ENCODE measurements at places on chromosomes 13 and 19. TPM values are rescaled to one million over a fixed set of nuclear protein-coding genes. Genes with fewer than 3 reads are reported as not detected.
A peak's percentile ranks its signal among the peaks of the same experiment; 100 is the strongest.

CYP4F12 gene
- 8.8 TPM for total RNA-seq

GRCh38 chr19:8512115-8512967, 1.6 kb downstream of the ZNF414 start:
- H3K4me1 ChIP-seq, result peaks cover 8% of the 10 kb centered on the region
- no peaks in the 10 kb centered on the region for H3K36me3 ChIP-seq
- no peak for DNase-seq
- H3K27ac ChIP-seq, result peak overlapping the region; percentile 99
- H3K4me3 ChIP-seq, result peak overlapping the region; percentile 84
- no peaks in the 10 kb centered on the region for H3K27me3 ChIP-seq

DNA sequence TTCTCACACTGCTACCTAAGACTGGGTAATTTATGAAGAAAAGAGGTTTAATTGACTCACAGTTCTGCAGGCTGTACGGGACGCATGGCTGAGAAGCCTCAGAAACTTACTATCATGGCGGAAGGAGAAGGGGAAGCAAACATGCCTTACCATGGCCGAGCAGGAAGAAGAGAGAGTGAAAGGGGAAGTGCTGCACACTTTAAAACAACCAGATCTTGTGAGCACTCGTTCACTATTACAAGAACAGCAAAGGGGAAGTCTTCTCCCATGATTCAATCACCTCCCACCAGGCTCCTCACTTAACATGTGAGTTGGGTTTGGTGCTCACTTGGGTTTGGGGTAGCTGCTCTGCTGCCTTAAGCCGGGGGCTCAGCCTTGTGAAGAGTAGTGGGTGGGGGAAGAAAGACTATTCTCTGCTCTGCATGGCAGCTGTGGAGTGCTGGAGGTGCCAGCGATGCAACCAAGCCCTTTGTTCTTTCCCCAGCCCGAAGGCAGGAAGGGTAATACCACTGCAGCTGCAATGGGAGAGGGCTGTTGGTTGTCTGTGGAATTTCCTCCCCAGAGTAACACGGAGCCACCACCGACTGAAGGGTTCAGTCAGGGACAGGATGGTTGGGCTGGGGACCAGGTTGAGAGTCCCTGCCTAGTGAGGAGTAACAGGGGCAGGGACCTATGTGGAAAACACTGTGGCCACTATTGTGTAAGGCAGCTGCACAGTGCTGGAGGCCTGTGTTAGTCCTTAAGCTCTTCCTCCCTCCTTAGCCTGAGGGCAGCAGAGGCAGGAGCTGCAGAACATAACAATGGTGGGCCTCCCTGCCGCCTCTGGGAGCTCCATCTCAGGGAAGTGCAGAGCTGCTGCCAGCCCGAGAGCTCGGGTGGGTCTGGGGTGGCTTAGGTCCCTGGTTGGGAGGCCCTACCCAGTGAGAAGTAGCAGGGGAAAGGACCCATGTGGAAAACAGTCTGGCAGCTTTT, 1262.5 kb downstream of the EFNB2 start:
- no peaks in the 10 kb centered on the region for H3K36me3 ChIP-seq
- no peak overlapping the region for H3K27ac ChIP-seq
- H3K4me3 ChIP-seq, result no peak overlapping the region
- no peaks in the 10 kb centered on the region for H3K27me3 ChIP-seq

DNA sequence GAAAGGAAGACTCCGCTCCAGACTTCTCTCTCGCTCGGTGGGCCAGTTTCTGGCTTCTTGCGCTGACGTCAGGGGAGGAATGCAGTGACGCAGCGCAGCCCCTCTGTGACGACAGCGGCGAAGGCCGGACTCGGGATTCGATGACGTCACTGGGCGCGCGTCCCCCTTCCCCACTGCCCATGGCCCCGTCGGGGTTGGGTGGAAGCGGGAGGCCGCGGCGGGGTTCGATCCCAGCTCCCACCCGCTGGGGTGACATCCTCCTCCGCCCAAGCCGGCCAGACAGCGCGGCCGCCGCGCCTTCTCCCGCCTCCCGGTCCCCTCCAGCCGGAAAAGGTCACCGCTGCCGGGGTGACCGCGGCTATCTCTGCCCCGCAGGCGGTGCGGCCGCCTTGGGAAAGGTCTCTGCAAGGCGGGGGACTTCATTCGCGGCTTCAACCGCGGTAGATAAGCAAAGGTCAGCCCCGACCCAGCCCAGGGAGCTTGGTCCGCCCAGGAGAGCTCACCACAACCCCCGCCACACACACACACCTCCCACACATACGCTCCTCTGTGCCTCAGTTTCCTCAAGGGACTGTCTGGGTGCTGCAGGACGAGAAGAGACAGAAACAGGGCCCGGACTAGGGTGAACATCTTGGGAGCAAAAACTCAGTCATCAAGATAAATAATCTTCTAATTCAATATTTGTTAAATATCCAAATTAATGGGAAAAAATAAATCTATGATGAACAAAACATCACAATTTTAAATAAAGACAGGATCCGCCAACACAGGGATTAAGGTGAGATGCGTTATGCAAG, 844 bp upstream of the RFX1 start:
- peak; percentile 84 for DNase-seq
- H3K4me1 ChIP-seq, result no peaks in the 10 kb centered on the region
- H3K27ac ChIP-seq, result peak overlapping the region; percentile 99
- no peaks in the 10 kb centered on the region for H3K36me3 ChIP-seq

- no peak overlapping the region for H3K4me3 ChIP-seq
- H3K4me1 ChIP-seq, result no peaks in the 10 kb centered on the region
- H3K27ac ChIP-seq, result no peak overlapping the region
- no peak for DNase-seq
- no peaks in the 10 kb centered on the region for H3K27me3 ChIP-seq
These were observed 59.7 kb downstream of the DLEU7 start for GRCh38 chr13:50783717-50784290.

DNA sequence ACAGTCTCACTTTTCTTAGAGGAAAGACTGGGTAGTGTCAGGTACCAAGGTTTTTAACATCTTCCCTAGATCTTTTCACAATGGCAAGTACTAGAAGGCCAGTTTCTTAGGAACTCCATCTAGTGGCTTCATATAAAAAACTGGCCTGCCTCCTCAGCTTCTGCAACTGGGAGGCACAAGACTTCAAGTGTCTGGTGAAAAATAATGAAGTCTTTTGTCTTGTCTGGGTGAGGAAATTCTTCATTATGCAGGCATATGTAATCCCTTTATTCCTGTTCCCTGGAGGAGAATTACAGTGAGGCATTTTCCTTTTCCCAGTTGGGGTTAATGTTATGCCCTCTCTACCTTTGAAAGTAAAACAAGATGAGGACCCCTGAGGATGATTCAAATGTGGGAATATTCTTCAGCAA, 300.5 kb downstream of the NALCN start:
- H3K36me3 ChIP-seq, result no peaks in the 10 kb centered on the region
- DNase-seq, result no peak
- H3K4me3 ChIP-seq, result no peak overlapping the region
